NCI-H524 (cell line): ENCODE measurements at places on chromosomes 11 and 22.

GRCh38 chr22:33658775-33659174 is 261.5 kb downstream of the LARGE1 start:
- no peak for DNase-seq

DNA sequence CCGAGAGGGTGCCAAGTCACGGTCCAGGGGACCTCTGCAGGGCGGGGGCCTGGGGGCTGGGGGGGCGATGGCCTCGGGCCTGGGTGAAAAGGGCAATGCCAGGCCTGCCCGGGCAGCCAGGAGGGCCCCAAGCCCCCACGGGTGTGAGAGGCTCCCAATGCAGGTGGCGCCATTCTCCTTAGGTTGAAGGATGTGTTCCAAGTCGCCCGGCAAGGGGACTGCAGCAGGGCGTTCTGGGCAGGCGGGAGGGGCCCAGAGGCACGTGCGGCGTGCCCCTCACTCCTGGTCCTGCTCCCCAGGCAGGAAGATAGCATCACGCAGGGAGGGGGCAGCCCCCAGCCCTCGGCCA is 730 bp upstream of the TNNI2 start:
- DNase-seq = no peak

- no peak for DNase-seq
These were observed 28.8 kb downstream of the KLHL22 start for GRCh38 chr22:20466659-20467379.

DNA sequence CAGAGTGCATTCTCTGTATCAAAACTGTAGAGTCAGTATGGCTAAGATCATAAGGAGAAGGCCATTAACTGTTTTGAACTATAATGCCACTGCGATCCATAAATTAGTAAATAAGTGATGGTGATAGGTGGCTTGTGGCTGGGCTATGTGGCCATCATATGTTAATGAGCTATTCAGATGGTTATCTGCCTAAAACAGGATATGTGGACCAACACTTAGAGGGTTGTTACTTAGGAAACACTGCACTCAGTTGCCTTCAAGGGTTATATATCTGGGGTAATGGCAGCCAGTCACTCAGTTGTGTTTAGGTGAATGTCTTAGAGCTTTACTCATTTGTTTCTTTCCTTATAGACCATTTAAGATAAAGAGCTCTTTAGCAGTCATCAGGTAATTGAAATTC is 66.0 kb downstream of the PPP2R1B start:
- no peak for DNase-seq

DNA sequence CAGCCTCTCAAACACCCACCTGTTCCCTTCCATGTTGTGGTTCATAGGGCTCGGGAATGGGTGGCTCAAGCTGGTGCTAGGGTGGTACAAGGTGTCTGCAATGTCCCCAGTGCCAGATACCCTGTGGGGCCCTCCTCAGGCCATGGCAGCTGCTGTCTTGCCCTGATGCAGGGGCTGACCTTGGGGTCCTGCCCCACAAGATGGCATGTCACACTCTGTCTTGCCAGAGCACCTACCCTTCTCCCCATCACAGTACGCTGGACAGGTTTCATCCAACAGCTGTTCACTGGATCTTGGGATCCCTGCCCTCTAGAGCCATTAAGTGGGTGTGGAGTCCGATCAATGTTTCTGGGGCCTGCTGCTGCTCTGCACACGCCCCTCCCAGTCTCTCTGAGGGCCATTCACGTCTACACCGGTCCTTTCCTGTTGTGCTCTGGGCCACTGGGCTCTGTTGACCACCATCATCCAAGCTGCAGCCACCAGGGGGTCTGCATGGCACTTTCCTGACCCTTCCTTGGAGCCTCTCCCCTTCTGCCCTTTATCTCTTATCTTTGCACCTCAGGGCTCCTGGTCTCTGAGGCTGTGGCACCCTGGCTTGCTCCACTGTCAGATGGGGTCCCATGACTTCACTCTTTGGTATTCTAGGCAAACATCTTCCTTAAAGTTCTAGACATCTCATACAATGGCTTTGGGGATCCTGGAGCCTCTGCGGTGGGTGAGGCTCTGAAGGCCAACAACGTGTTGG is 7.1 kb downstream of the LRRC74B start:
- peak; percentile 33 for DNase-seq

DNA sequence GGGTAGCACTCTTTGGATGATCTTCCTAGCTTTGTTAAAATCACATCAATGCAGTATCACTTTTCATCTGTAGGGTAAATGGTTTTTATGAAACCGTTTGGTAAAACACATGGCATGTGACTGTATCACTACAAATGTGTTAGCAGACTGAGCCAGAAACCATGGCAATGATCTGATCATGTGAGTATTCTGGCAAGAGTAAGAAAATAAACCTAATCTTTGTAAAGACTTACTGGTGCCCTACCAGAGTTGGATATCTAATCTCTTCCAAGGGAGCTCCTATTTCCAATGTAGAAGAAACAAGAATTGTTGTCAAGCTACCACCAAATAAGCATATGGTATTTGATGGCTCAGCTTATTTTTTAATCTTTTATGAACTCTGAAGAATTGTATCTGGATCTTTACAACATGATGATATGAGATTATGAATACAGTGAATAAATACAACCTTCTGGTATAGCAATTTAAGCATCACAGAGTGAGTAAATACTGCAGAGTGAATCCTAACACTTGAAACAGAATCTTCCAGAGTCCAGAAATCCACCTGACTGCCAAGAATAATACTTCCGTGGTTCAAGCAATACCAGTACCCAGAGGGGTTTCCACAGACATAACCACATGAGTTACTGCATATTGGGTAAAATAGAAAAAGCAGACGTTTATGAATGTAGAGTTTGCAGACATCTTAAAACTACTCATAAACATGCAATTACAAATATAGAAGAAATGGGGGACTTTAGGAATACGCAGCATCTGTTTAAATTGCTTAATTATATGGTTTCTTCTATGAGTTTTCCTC is 238.8 kb downstream of the TTC28 start:
- DNase-seq = peak; percentile 13

DNA sequence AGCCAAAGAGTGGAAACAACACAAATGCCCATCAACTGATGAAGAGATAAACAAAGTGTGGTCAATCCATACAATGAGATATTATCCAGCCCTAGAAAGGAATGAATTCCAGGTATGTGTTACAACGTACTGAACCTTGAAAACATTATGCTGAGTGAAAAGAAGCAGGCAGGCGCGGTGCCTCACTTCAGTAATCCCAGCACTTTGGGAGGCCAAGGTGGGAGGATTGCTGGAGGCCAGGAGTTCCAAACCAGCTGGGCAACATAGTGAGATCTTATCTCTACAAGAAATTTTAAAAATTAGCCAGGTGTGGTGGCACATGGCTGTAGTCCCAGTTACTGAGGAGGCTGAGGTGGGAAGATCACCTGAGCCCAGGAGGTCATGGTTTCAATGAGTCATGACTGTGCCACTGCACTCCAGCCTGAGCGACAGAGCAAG is 24.6 kb upstream of the TESMIN start:
- DNase-seq = no peak

GRCh38 chr11:114246321-114247069 is 49.7 kb upstream of the NNMT start:
- no peak for DNase-seq

DNA sequence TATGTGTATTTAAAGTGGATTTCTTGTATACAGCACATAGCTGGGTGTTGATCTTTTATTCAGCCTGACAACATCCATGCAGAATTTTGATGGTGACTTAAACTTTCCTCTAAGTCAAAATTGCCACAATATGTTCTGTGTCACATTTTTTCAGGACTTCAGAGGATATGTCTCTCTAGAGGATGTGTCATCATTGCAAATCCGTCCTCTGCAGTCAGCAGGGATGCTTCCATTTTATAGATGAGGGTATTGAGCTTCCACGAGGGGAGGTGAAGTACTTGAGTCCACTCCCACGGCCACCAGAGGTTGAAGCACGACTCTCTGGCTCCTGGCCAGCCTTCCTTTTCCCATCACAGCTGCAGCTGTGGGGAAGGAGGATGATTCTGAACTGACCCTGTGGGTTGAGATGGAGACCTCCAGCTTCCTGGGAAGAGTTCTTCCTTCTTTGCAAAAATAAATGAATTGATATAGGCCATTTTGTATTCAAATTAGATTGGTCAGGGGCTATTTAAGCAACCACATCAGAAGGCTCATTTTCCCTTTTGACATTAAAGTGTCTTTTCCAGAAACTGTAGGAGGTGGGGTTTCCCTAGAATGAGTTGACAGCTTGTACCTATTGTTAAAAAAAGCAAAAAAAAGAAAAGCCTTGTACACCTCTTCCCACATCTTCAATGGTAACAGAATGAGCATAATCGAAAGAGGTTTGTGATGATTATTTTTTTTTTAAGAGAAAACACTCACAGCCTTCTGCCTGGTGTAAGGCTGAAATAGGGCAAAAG is 55.2 kb upstream of the MYEOV start:
- DNase-seq = no peak

DNA sequence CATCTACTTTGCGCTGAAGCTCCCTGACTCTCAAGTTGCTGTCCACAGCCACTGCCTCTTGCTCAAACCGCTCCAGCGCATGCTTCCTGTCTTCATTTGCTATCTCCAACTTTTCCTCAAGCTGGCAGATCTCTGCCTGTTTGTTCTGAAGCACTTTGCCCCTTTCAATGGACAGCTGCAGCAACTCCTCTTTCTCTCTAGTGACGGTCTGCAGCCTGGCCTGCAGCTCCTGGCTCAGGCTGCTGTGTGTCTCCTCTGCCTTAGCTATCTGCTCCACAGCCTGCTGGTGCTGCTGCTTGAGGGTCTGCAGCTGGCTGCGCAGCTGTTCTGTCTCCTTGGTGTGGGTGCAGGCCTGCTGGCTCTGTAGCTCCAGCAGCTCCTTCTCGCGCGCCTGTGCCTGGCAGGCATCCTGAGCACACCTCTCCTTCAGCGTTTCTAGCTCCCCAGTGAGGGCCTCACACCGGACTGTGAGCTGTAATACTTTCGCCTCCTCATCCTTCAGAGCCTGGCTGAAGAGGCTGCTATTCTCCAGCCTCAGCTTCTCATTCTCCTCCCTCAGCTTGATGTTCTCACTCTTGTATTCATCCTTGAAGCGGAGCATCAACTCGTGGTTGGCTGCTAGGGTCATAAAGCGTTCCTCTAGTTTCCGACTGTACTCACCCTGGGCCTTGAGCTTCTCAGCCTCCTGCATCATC is 723 bp downstream of the CCDC89 start:
- peak; percentile 84 for DNase-seq

GRCh38 chr22:36918586-36919284 is 5.3 kb downstream of the CSF2RB start:
- DNase-seq = no peak

- no peak for DNase-seq
These were observed 47.7 kb downstream of the CWC15 start for GRCh38 chr11:94925422-94926270.

- DNase-seq = peak; percentile 55
These were observed 20.0 kb downstream of the TRMU start for GRCh38 chr22:46355369-46355995.

DNA sequence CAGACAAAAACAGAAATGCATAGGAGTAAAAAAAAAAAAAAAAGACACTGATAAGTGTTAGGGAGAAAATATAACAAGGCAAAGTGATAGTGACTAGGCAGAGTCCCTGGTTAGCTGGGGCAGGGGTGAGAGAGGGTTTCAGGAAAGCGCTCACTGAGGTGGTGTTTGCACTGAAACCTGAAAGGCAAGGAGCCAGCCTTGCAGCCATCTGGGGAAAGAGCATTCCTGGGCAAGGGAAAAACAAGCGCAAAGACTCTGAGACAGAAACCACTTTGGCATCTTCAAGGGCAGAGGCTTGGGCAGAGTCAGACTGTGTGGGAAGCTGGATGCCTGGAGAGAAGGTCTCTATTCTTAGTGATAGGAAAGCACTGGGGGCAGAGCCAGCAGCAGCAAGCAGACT is 14.5 kb downstream of the CLMP start:
- DNase-seq = no peak

DNA sequence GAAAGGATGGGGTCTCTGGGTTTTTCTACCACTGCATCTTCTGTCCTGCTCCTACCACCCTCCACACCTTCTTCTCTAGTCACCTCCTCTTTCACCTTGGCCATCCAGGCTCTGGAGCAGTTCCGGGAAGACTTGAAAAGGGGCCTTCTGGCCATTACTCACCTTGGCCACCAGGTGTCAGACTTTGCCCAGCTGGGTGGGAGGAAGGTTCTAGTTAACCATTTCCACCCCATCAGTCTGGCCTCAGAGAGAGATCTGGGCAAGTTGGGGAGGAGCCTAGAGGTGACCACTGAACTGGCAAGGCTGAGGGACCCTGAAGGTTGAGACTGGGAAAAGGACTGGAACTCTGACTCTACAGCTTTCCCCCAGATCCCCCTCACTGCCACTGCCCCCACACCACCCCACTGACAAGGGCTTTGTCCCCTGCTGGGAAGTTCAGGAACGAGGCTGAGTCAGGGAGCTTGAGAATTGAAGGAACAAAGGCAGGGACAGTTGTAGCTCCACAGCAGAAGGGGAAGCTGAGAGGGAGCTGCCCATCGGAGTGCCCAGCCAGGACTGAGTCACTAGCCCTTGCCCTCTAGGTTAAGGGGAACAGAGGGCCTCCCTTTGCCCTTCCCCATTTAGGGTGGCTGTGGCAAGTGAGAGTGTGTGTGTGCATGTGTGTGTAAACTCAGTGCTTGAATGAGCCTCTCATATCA is 3.7 kb upstream of the POLD4 start:
- DNase-seq = no peak

- no peak for DNase-seq
These were observed 16.9 kb downstream of the CCDC15 start for GRCh38 chr11:124970925-124971324.

GRCh38 chr11:62340269-62340901 is 3.1 kb downstream of the ASRGL1 start:
- DNase-seq = no peak
